Cardiac muscle cell (in vitro differentiated cells and primary cell): ENCODE measurements at places on chromosomes 16 and 17. TPM values are rescaled to one million over a fixed set of nuclear protein-coding genes. Genes with fewer than 3 reads are reported as not detected.
A peak's percentile ranks its signal among the peaks of the same experiment; 100 is the strongest.

SPNS2 gene
- total RNA-seq = 1.0 and 3.5 TPM in 2 replicates

HBA2 gene
- 1.3 TPM in 1 of 2 replicates, not detected in the other for total RNA-seq

NLRC5 gene
- total RNA-seq = 0.18 TPM in 1 of 2 replicates, not detected in the other

TMEM101 gene
- 37.5 and 65.8 TPM in 2 replicates for total RNA-seq

DNA sequence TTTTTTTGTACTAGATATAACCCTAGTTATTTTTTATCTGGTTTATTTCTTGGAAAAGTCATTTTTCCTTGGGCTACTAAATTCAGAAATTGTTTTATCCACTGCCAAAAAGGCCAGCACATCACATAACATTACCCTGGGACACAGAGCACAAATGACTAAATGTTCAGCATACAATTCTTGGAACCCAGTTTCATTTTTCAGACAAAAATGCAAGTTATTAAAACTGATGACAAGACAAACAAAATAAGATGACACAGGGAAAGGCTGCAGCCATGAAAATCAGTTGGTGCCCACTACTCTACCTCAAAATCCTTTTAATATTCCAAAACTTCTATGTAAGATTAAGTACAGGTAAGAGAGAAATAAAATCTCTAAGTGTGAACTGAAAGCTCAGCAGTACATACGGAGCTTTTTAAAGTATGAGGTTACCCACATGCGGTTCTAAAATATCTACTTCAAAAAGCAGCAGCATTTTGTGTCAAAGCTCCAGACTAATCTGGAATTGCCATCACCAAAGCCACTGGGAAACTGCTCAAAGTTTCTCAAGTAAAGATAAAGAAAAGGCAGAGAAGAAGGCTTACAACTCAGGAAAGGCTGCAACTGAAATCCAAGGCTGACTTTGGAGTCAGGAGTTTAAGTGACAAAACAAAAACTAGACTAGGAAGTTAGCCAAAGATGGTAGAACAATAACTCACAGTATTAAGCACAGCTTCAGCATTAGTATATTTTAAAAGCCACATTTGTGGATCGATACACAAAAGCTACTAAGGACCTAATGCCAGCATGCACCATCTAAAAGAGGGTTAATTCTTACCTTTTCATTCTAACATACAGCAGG is 41.4 kb downstream of the AP1G1 start:
- peaks cover 8% of the 10 kb centered on the region for H3K27me3 ChIP-seq
- no peaks in the 10 kb centered on the region for H3K4me1 ChIP-seq
- H3K4me3 ChIP-seq = no peak overlapping the region
- no peak overlapping the region for H3K27ac ChIP-seq
- no peak for DNase-seq

GRCh38 chr16:68091380-68092261 is 6.5 kb downstream of the NFATC3 start:
- peak overlapping the region; percentile 27 for H3K27ac ChIP-seq
- H3K36me3 ChIP-seq = no peaks in the 10 kb centered on the region
- DNase-seq = no peak
- H3K4me1 ChIP-seq = peaks cover 20% of the 10 kb centered on the region
- no peak overlapping the region for H3K4me3 ChIP-seq
- H3K27me3 ChIP-seq = no peaks in the 10 kb centered on the region

DNA sequence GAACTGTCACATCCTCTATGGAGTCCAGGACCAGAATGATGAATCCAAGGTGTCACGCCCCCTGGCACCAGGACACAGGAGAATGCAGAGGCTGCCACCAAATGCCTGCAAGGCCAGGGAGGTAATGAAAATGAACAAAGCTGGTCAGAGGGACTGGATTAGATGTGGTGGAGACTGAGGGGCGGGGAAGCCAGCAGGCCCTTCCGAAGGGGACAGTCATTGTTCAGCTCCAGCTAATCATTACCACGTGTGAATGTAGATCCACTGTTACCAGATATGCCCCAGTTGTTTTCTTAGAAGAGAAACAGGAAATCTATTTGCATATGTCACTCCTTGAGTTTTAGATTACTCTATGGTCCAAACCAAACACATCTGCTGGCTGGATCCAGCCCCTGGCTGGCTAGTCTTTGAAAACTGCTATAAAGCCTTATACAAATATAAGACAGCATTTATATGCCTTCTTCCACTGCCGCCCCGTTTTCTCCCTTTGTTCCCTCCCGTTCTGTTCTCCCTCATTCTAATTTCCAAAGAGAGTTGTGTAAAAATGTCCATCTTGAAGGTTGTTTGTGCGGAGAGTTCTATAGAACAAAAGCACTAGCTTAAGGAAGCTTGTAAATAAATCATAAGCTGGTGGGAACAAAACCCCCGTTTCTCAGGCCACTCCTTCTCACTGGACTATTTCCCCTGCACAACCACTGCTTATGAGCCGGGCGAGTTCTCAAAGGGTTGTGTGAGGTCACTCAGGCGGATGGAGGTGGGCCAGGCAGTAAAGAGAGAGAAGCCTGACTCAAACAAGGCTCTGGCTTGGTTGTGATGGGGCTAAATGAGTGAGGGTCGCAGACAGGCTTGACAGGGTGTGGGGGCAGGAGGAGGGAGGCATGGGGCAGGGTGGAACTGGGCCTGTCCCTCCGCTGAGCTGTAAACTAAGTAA is 14.2 kb downstream of the CRYM start:
- no peaks in the 10 kb centered on the region for H3K4me1 ChIP-seq
- H3K27me3 ChIP-seq = no peaks in the 10 kb centered on the region
- H3K36me3 ChIP-seq = no peaks in the 10 kb centered on the region
- no peak overlapping the region for H3K27ac ChIP-seq

DNA sequence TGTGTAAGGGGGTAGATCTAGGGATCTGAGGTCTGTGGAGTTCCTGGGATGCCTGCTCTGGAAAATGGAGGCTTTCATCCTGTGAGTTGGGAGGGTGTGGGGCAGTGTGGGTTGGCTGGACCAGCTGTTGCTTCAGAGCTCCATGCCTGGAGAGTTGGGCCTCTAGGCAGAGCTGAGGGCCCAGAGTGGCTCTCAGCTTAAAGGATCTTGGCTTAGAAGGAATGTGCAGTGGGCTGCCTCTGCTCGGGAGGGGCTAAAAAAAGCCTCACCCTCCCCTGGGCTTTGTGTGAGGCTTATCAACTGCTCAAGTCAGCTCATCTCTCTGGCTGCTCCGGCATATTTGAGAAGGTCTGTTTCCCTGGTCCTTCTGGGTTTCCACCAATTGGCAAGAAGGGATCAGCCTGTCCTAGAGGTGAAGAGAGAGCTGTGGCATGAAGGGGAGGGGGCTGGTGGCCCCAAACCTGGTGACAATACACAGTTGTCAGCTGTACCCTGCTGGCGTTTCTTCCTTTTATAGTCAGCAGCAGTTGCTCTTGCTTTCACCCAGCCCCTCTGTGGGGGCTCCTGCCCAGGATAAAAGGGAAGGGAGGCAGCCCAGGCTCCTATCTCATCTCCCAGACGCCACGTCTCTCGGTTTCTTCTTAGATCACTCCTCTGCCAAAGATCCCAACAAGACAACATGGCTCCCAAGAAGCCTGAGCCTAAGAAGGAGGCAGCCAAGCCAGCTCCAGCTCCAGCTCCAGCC is at the start of gene MYL4:
Gene MYL4 (plus strand): TSS at position 605 of the 745 bp plus-strand sequence. CDS start 75 bp downstream, at position 680.
- H3K4me1 ChIP-seq = peaks cover 63% of the 10 kb centered on the region
- peak within 1 kb of the TSS; percentile 82 for H3K4me3 ChIP-seq
- H3K27me3 ChIP-seq = no peaks in the 10 kb centered on the region
- DNase-seq = peak; percentile 96

GRCh38 chr16:66524601-66525164 is 25.2 kb downstream of the TK2 start:
- no peak for DNase-seq
- H3K27me3 ChIP-seq = no peaks in the 10 kb centered on the region
- H3K36me3 ChIP-seq = peaks cover 6% of the 10 kb centered on the region
- H3K4me3 ChIP-seq = no peak overlapping the region

DNA sequence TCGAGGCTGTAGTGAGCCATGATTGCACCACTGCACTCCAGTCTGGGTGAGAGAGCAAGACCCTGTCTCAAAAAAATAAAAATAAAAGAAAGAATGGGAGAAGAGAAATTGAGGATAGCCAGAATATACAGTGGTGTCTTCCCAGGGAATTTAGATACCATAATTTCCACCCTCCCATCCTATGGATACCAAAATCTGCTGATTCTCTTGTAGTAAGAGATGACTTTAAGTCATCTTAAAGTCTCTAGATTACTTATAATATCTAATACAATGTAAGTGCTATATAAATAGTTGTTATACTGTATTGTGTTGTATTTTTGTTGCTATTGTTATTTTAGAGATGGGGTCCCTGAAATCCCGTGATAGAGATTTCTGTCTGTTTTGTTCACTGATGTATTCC is 1.5 kb upstream of the ERAL1 start:
- H3K27ac ChIP-seq = no peak overlapping the region
- no peaks in the 10 kb centered on the region for H3K27me3 ChIP-seq
- peaks cover 6% of the 10 kb centered on the region for H3K36me3 ChIP-seq
- DNase-seq = no peak
- H3K4me1 ChIP-seq = peaks cover 6% of the 10 kb centered on the region

- H3K27ac ChIP-seq = no peak overlapping the region
- no peaks in the 10 kb centered on the region for H3K36me3 ChIP-seq
- H3K4me3 ChIP-seq = peak overlapping the region; percentile 23
- H3K27me3 ChIP-seq = peaks cover 7% of the 10 kb centered on the region
- DNase-seq = peak; percentile 59
Observed at GRCh38 chr17:29591146-29591736, 1.7 kb upstream of the ANKRD13B start.
